ENCODE measurements at places on chromosomes 2 and 18.

DNA sequence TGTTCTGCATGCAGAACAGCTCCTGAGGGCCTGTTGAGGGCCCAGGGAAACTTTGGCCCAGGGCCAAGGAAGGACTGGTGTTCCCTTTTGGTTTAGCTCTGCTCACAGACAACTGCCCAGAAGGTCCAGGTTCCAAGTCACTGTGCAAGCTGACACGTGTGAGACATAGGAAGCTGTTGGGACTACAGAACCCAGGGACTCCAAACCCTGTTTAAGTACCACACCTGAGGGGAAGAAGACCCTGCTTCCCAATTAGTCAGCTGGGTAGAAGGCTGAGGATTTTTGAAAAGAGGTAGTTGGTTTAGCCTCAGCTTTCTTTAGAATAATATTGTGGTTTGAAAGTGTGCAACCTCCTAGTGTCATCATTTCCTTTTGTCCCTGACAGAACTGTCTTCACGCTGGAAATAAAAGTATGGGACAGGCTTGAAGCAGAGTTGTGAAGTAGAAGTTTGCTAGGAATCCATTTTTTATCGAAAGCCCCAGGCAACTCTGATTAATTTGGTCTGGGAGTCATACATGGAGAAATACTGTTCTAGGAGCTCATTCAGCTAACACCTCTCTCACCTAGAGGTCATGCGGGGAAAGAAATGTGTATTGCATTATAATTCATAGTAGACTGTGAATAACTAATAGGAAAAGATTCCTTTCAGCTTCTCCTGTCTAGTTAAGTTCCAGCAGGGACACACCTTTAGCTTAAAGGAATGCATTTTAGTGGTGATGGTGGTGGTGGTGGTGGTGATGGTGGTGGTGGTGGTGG, 19.9 kb upstream of the IL1RL1 start:
- no peak for DNase-seq

DNA sequence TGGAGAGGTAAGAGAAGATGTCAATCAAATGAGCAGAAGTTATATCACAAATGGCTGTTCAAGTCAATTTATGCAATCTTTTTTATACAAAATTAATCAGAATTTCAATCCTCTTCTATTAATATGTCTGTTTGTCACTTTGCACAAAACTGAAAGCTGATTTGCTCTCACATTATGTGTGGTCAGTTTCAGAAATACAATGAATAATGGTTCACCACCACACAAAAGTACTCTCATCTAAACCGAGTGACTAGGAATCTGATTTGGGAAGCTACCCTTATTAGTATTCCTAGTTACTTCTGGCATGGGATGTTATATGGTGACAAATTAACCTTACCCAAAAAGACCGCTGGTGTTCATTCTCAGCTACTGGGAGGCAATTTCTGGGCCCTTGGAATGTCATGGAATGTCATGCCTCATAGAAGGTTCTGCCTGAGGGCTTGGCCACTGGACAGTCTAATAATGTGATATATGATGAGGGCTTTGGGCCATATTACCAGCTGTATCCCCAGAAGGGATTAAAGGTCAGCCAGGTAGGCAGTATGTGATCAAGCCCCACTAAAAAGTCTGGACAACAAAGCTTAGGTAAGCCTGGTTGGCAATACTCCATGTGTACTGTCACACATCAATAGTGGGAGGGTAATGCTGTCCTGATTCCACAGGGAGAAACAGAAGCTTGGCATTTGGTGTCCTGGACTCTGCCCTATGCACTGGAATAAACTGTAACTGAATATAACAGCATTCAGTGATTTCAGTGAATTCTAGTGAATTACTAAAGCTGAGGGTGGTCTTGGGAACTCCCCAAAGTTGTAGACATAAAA, 113.2 kb downstream of the PIGN start:
- no peak for DNase-seq

GRCh38 chr2:160407393-160408172, 86.0 kb downstream of the RBMS1 start:
- peak; percentile 59 for DNase-seq

DNA sequence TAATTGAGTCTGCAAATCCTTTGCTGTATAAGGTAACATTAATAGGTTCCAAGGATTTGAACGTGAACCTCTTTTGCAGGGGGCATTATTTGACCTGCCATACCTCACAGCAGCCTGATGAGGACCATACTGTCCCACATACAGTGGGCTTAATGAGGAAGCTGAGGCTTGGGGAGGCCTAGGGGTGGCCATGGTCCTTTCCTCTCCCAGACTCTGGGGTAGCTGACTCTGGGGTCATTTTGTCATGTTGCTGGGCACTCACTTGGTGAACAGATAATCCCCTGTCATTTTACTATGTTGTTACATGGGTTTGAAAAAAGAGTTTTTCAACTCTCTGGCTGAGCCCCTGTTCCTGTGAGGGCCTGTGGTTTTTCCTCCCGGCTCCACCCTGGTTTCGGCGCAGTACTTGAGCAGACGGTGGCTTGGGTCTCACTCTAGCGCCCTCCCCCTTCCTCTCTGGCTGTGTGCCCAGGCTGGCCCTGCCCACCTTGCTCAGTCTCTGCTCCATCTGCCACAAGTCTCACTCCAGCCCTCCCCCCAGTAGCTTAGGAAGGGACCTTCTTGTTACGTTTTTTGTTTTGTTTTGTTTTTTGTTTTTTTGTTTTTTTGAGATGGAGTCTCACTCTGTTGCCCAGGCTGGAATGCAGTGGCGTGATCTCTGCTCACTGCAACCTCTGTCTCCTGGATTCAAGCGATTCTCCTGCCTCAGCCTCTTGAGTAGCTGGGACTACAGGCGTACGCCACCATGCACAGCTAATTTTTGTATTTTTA, 21.0 kb downstream of the INPP4A start:
- DNase-seq = no peak

DNA sequence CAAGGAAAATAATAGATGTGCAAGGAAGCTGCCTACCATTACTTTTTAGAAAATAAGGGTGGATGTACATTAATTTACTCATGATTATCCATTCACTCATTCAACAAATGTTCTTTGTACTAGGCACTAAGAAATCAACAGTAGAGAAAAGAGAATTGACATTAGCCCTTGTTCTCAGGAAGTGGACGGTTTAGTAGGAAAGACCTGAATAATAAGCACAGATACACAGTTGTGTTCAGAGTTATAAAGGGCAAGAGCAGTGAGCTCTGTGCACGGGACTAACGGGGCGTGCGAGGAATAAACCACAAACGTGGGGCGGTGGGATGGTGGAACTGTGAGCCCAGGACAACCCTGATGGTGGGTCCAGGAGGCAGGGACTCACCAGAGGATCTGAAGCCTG, 94.4 kb upstream of the MBOAT2 start:
- DNase-seq = no peak

DNA sequence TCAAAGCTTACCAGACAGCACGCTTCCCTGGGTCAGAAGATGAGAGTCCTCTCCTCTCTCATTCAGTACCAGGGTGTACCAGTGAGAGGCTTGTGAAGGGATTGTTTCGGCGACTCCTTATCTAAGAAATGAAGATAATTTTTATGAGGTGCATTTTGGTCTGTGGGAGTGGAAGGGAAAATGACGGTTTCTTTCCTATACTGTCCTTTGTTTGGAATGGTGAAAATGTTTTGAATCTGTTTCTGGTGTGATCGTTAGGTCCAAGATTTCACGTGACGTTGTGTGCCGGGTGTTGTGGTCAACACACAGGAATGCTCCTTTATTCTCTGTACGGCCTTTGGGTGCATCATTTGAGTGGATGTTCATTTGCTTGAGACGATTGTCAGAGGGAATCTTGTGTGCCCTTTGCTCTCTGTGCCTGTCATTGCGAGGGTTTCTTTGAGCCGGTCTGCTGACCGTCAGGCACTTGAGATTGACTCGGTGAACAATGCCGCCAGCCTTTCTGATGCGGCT, 183.5 kb downstream of the AGAP1 start:
- DNase-seq = no peak

GRCh38 chr18:48679236-48679635, 140.4 kb downstream of the CTIF start:
- no peak for DNase-seq

GRCh38 chr2:67215214-67216055, 181.7 kb upstream of the ETAA1 start:
- peak; percentile 56 for DNase-seq

GRCh38 chr2:199458009-199458805, 468 bp upstream of the SATB2 start:
- DNase-seq = peak; percentile 28

DNA sequence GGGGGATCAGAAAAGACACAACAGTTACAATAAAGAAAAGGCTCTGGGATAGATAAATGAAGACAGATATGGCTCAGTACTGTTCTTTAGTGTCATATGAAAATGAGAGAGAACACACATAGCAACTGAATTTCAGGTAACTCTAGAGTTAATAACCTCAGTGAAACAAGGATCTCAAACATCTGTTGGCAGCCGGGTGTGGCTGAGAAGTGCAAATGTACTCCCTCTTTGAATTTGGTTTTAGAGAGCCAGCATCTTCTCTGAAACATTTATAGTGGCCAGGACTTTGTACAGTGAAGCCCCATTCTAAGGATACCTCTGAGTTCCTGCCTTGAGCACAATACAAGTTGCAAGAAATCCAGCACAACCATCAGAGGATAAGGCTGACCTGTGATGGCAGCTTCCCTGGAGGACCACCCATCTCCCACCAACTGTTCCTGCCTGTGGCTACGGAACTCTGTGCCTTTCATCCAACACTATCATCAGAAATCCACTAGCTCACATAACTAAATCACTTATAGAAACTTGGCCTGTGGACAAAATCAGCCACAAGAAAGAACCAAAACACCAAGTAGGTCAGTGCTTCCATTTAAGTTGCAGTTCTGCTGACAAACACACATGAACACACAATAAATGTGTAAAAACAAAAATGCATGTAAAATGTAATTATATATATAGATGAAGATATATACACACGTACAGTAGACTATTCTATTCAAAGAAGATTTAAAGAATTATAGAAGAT, 37.3 kb upstream of the PEX13 start:
- no peak for DNase-seq

DNA sequence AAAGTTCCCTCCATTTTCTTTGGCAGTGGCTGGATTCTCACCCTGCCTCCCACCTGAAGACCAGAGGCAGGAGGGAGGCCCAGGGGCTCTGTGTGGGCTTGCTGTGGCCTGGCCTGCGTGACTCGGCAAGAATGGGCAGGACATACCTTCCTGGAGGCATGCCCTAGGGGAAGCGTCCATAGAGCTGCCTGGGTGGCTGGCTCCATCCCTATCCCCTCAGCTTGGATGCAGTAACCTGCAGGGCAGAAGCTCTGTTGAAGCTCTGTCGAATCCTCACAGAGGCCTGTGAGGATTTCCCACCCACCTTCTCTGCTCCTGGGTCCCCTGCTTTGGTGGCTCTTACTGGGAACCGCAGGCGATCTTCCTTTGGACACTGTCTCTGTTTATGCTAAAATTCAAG, 1.3 kb upstream of the PRSS56 start:
- no peak for DNase-seq

DNA sequence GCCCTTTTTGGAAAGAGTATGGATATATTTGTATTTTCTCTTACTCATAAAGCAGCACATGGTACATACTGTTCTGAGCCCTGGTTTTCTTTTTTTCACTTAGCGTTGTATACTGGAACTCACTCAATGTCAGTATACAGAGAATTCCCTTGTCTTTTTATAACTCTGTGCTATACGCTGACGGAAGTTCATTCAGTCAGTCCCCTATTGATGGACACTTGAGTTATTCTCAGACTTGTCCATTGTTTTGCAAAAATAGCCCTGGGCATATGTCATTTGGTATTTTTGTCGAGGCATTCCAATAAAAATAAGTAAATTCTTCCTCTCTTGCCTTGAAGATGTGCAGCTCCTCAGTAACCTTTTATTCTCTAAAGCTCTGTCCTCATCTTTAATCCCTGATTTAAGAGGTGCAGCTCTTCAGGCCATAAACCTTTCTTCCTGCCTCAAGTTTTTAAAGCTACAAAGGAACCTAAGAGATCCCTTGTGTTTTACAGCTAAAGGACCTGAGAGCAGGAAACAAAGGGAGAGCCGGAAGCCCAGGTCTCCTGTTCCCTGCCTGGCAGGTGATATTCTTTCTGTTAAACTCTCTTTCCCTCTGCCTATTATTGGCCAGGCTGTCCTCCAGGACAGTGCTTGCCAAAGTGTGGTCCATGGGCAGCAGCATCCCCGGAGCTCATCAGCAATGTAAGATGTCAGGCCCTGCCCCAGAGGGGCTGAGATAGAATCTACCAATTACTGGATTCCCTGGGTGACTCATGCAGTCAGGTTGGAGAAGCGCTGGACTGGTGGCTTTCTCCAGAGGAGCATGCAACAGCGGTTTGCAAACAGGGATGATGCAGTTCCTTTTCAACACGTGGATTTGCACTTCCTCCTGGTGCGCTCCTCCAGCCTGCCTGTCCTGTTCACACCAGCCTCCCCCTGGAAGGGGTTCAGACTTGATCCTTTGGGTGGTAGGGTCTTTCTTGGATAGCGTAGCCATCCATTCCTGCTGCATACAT, 158.0 kb downstream of the NEDD4L start:
- DNase-seq = no peak

GRCh38 chr18:57023275-57023882, 123.5 kb upstream of the BOD1L2 start:
- no peak for DNase-seq

- DNase-seq = no peak
Observed at GRCh38 chr2:41724465-41724864, 323.4 kb upstream of the PKDCC start.

DNA sequence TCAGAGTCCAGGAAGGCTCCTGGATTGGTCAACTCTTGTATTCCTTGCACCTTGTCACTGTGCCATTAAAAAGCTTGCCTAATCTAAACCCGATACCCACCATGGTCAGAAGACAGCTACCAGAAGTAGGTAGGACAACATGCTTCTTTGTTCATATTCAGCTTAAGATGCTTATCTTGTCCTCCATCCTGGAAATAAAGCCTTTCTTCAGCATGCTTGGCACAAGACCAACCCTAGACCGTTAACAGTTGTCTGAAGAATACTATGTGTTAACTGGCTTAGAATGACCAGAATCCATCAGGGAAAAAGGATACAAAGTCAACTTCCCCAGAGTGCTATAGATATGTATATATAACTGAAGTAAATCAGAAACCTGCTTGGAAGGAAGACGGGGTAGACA, 193.9 kb downstream of the ZRANB3 start:
- no peak for DNase-seq

GRCh38 chr2:171244466-171244969, 83.8 kb upstream of the TLK1 start:
- peak; percentile 77 for DNase-seq

GRCh38 chr2:18836436-18836835, 247.1 kb upstream of the NT5C1B start:
- DNase-seq = no peak

DNA sequence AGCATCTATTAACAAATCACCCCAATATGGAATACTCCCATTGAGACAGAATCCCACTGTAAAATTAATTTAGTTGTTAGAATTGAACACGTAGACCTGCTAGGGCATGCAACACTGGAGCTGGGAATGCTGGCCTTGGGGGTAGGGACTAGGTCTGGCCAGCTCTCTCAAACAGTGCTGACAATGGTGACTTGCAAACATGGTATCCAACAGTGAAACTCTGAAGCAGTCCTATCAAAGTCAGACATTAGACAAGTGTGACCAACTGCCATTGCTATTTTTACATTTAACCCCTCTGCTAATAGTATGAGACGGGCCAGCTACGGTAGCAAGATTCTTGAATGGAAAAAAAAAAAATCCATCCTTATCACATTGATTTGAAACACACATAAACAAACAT, 7.2 kb downstream of the E2F6 start:
- DNase-seq = no peak

- no peak for DNase-seq
Observed at GRCh38 chr2:137123226-137123625, 357.9 kb downstream of the THSD7B start.

- DNase-seq = no peak
Observed at GRCh38 chr2:75498907-75499306, 61.8 kb downstream of the EVA1A start.
